ENCODE measurements at places on chromosomes 16 and 17.

DNA sequence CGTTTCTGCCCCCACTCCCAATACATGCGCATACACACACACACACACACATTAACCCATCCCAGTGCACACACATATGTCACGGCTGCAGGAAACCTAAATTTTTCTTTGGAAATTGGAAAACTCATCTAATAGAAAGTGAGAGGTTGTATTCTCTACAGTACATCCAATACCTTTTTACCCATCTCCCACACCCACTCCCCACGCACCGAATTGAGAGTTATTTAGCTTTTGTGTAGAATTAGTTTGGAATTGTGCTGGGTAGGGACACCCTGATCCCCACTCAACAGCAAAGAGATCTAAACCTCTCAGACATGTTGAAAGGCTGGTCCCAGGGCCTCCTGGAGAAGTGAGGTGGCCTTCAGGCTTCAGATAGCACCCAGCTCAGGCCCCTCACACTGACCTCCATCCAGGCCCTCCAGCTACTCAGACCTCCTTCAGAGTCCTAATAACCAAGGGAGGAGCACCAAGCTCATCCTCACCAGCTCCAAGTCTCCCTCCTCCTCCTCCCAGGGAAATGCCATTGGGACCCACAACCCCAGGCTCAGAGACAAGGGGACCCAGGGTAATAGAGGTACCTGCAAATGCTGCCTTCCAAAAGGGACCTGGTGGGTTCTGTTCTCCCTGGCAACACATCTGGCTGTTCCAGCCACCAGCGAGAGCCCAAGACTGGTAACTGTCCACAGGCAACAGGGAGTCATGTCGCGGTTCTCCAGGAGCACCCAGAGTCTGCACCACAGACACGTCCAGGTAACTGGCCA is 955 bp downstream of the HOXB13 start:
- DNase-seq, result no peak

GRCh38 chr16:67805718-67806427 is 487 bp downstream of the RANBP10 start:
- peak; percentile 65 for DNase-seq

GRCh38 chr17:79774561-79774975 is 3.4 kb upstream of the CBX2 start:
- DNase-seq, result no peak

GRCh38 chr17:55518510-55518909 is 7.3 kb upstream of the SMIM36 start:
- no peak for DNase-seq

GRCh38 chr16:68969338-68969737 is 126.0 kb downstream of the TANGO6 start:
- DNase-seq, result no peak

DNA sequence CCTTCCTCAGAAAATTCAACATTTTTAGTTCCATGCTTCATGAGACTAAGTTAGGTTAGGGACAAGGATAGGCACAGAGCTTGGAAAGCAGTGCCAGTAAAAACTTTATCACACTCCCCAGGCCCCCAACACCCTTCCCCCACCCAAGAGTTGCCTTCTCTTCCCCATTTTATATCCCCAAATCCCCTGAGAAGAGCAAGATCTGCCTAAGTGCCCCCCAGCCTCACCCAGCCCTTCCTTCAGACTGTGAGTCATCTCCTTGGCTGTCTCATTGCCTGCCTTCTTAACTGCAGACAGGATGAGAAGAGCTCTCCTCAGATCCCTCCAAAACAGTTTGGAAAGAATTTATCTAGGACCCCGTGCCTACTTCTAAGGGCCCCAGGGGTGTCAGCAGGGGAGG is 55.8 kb downstream of the NEUROD2 start:
- DNase-seq, result no peak

GRCh38 chr17:45688353-45688752 is 95.8 kb upstream of the CRHR1 start:
- DNase-seq, result no peak

DNA sequence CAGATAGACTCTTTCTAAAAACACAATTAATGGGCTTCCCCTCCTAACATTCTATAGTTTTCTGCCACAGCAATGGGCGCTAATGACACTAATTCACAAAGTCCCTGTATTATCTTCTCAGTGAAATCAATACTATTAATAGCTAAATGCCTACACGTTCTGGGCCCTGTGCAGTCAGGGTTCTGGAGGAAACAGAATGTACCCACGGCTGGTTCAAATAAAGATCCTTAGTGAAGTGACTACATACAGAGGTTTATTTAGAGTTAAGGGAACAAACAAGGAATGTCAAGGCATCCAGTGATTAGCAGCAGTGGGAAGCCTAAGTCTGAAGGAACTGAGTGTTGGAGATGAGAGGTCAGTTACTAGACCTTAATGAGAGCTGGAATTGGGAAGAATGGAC is 43.5 kb upstream of the MTMR4 start:
- no peak for DNase-seq

- DNase-seq, result peak; percentile 6
Measured at GRCh38 chr17:30308406-30308805, 16.7 kb upstream of the BLMH start.

DNA sequence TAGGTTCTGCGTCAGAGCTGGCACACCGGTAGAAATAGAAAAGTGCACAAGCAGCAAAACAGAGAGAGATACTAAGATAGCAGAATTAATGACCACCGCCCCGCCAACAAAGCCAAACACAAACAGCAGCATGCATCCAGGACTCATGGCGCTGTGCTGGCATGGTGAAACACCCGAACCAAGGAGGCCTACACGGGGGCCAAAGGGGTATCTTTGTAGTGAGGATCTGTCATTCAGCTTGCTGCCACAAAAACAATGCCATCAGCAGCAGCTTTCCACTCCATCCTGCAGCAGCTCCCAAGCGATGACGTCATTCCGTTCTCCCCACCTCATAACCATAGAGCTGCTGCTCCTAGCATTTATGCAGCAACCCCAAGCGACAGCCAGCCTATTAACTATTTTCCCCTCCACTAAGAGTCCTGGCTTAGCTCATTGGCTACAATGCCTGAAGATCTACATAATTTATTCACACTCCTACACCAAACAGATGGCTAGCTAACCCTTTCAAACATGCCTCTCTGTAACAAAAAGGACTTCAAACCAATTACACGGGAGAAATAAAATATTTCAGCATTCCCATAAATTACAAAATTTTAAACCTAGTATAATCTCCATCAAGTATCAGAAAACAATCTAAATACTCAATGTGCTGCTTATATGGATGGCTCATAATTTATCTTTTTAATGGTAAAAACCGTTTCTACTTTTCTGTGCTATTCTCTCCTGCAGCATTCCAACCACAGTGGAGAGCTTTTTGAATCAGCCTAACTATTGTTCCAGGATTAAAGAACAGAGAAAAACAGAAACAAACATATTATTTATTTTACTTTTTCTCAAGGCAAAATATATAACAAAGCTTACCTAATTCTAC is 73.9 kb downstream of the SPAG9 start:
- peak; percentile 31 for DNase-seq

DNA sequence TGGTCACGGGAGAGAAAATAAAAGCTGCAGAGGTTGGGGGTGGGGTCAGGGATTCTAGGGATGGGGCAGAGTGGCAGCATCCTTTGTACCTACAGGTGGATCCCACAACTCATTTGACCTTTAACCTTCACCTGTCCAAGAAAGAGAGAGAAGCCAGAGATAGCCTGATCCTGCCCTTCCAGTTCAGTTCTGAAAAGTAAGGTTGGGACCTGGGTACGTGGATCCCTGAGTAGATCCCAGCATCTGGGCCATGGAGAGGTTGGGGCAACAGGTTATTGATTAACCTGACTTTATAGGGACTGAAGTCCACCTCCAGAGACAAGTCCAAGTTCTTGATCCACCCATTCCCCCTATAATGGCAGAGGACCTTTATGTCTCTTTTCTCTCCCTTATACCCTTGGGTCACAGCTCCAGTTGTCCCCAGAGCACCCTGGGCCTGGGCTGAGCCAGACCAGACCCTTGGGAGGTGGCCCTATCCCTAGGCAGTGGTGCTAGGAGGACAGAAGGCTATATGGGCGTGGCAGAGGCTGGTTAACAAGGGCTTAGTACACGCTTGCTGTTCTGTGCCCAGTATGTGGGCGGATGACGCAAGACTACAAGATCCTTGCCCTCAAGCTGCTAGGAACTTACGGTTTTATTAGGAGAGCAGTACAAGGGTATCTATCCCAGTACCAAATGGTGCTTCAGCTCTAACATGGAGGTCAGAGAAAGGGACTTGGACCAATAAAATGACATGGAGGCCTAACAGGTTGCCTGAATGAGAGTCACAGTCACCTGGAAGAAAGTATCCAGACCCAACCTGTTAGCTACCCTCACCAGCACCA is 3.3 kb downstream of the CLDN7 start:
- peak; percentile 64 for DNase-seq

DNA sequence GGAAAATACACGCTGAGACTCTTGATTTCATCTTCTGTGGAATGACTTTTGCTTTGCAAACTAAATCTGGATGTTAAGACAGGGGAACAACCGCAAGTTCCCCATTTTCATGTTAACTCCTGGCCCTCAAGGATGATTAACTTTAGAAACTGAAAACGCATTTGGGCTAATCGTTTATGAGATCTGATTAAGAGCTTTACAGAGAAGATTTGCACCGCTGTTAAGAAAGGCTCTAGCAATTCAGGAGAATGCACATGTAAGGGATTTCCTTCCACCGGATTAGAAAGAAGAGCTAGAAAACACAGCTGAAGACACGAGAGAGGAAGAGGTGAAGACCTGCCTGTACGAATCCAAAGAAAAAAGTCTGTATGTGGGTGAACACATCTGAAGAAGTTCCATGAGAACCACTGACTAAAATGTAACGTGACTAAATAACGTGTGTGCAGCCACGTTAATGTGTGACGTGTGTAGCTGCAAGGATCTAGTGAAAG is 106.4 kb downstream of the YPEL2 start:
- no peak for DNase-seq

DNA sequence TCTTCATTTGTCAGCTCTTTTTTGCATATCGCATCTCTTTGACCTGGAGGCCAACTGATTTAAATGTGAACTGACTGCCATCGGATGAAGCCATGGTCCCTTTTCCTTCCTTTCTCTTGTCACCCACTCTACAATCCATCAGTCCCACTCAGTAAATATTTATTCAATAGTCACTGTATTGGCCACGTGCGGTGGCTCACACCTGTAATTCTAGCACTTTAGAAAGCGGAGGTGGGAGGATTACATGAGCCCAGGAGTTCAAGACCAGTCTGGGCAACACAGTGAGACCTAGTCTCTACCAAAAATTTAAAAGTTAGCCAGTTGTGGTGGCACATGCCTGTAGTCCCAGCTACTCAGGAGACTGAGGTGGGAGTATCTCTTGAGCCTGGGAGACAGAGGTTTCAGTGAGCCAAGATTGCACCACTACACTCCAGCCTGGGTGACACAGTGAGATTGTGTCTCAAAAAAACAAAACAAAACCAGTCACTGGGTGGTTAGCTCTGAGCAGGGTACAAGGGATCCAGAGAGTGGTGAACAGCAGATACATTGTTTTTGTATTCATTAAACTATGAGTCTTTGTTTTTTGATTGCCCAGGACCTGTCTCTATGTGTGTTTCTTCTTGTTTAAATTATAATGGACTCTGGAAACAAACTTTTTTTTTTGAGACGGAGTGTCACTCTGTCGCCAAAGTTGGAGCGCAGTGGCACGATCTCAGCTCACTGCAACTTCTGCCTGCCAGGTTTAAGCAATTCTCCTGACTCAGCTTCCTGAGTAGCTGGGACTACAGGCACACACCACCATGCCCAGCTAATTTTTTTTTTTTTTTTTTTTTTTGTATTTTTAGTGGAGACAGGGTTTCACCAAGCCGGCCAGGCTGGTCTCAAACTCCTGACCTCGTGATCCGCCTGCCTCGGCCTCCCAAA is 6.9 kb downstream of the PHAF1 start:
- DNase-seq, result peak; percentile 27

DNA sequence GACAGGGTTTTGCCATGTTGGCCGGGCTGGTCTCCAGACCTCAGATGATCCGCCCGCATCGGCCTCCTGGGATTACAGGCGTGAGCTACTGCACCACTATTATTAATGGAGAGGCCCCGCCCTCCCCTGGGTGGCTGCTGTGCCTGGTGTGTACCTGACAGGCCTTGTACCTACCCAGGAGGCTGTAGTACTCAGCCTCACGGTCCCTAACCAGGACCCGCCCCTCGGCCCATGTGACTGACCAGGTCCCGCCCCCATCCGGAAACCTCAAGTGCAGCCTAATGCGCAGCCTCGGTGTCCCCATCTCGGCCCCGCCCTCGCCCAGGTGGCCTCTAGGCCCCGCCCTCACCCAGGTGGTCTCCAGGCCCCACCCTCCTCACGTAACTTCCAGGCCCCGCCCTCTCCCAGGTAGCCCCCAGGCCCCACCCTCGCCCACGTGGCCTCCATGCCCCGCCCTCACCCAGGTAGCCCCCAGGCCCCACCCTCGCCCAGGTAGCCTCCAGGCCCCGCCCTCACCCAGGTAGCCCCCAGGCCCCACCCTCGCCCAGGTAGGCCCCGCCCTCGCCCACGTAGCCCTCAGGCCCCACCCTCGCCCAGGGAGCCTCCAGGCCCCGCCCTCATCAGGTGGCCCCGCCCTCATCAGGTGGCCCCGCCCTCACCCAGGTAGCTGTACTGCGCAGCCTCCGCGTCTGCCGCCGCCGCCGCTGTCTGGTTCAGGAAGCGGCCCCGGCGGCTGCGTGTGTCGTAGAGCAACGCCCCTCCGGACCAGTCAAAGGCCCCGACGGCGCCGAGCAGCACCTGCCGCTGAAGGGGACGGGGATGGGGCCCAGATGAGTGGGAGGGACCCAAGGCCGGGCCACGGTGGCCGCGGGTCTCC is 31.0 kb downstream of the HASPIN start:
- peak; percentile 99 for DNase-seq

DNA sequence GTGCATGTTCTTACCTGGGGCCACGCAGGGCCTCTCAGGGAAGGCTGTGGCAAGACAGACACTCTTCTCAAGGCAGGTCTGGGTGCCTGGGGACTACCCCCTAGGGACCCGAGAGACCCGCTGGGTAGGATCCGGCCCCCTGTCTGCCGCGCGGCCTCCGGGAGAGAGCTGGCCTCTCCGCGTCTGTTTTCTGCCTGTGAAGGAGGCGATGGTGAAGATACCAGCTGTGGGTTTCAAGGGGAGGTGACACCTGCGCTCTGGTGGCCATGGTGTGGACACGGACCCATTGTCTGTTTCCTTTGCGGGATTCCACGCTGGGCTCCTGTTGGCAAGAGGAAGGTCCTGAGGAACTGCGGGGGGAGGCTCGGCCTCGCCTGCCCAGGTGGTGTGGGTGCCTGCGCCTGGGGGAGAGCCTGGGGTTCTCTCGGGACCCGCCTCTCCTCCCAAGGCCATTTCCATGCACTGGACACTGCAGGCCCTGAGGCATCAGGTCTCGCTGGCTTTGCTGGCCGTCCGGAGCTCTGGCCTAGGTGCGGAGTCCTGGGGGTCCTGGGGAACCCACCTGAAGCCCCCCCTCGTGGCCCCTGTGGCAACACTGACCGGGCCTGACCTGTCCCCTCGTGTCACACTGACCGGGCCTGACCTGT is 12.2 kb upstream of the METRNL start:
- DNase-seq, result no peak

- peak; percentile 54 for DNase-seq
Measured at GRCh38 chr16:75264999-75265910, 13.8 kb upstream of the BCAR1 start.

Data from DMS53 (cell line).